D721Med (cell line): ENCODE measurements at places on chromosomes 11 and 22.

DNA sequence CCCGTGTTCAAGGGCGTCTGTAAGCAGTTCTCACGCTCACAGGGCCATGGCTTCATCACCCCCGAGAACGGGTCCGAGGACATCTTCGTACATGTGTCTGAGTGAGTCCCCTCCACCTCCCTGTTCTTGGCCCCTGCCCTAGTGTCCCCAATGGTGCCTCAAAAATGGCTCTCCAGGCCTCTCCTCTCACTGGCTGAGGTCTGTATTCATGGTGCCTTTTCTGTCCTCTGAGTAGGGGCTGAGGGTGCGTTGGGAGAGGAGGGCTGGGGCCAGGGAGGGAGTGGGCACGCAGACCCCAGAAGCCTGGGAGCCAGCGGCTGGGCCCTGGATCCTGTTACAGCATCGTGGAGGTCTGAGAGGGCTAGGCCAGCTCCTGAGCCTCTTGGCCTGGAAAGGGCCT, 12.9 kb downstream of the CSDC2 start:
- no peak for DNase-seq

GRCh38 chr22:47000888-47001287, 238.4 kb downstream of the TBC1D22A start:
- DNase-seq, result no peak

DNA sequence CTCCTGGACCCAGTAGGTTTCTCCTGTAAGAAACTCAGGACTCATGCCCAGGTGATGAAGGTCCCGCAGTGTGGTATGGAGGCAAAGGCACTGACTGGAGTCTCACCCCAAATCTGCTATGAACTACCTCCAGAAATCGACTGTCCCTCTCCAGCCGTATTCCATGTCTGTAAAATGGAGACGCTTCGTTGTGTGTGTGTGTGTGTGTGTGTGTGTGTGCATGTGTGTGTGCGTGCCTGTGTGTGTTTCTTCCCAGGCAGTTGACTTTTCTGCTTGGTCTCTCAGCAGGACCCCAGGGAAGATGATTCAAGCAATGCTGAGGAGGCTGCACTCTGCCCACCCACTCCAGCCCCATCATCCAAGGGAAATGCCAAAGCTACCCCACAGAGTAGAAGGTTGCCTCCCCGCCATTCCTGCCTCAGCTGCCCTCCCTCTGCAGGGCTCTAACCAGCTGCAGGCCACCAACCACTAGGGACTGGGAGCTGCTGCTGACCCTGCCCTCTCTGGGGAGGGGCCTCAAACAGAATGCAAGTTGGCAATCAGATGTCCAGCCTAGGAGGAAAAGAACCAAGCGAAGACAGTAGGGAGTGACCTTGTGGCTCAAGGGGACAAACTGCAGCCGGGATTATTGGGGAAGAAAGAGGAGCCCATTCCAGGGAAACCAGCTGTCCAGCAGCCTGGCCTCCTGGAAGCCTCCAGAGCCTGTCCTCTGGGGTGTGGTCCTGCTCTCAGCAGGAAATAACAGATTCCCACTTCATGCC, 56.2 kb downstream of the SLC22A12 start:
- DNase-seq, result no peak

DNA sequence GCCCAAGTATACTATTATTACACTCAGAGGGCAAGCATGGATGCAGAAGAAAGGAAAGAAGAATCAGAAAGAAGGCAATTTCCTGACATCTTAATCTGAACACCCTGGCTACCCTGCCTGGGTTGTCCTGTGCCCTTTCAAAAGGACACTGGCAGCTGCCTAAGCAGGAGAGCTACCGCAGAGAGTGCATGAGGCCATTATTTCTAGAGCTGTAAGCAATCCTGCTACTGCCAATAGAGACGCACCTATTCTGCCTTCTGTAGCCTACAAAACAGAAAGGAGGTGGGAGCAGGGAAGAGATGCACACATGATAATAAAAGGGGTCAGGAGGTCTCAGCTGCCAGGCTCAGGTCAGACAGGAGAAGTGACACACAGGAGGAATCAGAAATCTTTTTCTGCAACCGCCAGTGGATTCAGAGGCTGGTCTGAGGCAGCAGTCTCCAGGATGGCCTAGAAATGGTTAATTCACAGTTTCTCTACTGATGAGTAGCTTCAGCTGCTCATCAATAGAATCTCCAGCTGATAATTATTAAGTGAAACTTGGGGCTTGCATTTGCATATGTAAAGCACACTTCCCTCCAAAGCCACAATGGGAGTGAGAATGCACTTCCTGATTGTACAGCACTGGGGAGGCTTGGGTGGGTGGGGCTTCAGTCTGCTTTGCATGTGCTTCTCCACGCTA, 253.9 kb downstream of the LARGE1 start:
- DNase-seq, result no peak

DNA sequence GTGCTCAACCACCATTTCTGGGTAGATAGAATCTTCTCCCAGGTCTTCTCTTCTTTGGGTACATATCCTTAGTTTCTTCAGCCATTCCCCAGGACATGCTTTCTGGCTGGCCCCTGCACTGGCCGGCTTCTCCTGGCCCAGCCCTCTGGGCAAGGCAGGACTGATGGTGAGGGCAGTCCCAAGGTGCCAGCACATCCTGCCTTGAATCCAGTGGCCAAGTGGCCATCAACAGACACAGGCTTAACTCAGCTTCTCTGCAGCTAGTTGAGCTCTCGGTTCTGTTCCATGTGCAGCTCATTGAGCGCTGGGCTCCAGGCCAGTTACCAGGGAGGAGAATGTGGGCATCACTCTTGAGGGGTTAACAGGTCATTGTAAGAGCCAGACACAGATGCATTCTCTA, 17.6 kb downstream of the SMIM38 start:
- DNase-seq, result no peak

- DNase-seq, result no peak
Observed at GRCh38 chr22:31956360-31956759, 12.0 kb downstream of the YWHAH start.

GRCh38 chr11:99244613-99245012, 223.9 kb downstream of the CNTN5 start:
- no peak for DNase-seq

DNA sequence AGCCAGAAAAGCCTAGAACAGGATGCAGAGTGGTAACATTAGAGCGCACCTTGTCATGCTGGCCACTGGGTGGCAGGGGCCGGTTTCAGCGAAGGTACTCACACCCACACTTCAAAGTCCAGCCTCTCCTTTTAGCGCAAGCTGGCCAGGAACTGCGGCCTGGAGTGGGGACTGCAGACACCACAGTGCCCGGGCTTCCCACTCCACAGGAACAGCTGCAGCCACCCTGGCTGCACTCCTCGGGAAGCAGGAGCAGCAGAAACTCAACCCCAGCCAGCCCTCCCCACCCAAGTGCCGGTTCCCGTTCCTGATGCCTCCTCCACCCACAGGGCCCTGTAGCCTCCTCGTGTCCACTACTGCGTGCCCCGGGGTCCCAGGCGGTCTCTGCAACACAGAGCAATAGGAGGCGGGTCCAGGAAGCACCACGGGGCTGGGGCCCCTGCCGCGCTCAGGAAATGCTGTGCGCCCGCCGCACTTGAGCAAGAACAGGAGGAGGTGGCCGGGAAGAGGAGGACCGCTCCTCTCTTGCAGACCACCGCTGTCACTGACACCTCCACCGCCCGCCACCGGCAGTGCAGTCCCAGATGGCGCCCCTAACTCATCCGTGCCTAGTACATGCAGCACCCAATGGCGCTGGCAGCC, 2.2 kb downstream of the RFPL2 start:
- no peak for DNase-seq

DNA sequence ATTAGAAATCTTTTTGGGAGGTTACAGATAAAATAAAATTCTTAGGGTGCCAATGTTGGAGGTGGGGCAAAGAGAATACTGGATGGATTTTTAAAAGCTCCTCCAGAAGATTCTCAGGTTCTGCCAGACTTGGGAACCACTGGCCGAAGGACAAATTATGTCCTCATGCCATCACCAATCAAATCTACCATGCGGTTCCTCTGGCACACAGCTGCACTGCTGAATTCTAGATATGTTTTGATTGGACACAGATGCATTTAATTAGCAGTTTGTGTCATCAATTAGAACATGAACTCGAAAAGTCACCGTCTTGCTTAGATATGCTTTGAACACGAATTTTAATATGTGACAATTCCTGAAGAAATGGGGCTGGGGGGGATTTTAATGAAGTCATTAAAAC, 1269.2 kb downstream of the LRRC4C start:
- no peak for DNase-seq

DNA sequence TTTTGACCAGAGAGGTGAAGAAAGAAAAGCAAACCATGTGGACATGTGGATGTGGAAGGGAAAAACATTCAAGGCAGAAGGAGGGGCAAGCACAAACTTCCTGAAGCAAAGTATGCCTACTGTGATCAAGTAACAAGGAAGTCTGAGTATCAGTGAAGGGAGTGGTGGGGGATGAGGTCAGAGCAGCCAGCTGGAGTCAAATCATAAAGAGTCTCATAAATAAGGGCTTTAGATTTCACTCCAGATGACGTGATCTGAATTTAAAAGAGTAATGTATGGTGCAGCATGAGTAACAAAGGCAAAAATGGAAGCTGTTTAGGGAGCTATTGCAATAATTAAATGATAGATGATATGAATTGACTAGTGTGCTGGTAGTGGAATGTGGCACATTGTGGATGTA, 665.4 kb upstream of the CCDC90B start:
- no peak for DNase-seq

DNA sequence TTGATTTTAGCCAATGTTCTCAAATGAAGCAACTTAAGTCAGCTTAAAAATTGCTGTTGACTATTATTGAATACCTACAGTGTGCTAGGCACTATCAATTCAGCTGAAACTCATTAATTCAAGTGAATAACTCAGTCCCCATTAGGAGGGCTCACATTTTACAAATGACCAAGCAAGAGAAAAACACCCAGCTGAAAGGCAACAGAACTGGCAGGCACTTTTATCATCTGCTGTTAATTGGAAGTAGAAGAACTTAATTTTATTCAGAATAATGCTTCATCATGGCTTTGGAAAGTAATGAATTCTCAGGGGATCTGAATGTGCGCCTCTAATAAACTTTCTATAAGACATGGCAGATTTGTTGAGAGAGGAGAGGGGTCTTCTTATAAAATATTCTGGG, 1066.9 kb downstream of the DLG2 start:
- DNase-seq, result no peak
